ENCODE measurements at places on chromosomes 2 and 18. TPM values are rescaled to one million over a fixed set of nuclear protein-coding genes. Genes with fewer than 3 reads are reported as not detected.

The PLCD4 gene
- total RNA-seq, result 0.52 TPM

The CNGA3 gene
- total RNA-seq, result 0.13 TPM

The DNAH7 gene
- total RNA-seq, result 1.2 TPM

The NOSTRIN gene
- total RNA-seq, result 19.1 TPM

Measured in hepatocyte (in vitro differentiated cells).